Activated CD4-positive, alpha-beta T cell treated with anti-CD3 and anti-CD28 coated beads, Interleukin-2, amount 50 U/mL, for 4 hours (primary cell): ENCODE measurements at places on chromosomes 3 and 15.

GRCh38 chr15:44918136-44918535, 38.4 kb upstream of the TERB2 start:
- no peak for DNase-seq

GRCh38 chr3:117398141-117398899, 688.7 kb downstream of the TUSC7 start:
- DNase-seq, result no peak

- no peak for DNase-seq
These were observed 47.4 kb downstream of the GPR171 start for GRCh38 chr3:151155409-151156128.

- peak; percentile 8 for DNase-seq
These were observed 3.5 kb downstream of the HDC start for GRCh38 chr15:50261981-50262380.

GRCh38 chr3:67044295-67044694, 46.2 kb downstream of the KBTBD8 start:
- DNase-seq, result no peak

DNA sequence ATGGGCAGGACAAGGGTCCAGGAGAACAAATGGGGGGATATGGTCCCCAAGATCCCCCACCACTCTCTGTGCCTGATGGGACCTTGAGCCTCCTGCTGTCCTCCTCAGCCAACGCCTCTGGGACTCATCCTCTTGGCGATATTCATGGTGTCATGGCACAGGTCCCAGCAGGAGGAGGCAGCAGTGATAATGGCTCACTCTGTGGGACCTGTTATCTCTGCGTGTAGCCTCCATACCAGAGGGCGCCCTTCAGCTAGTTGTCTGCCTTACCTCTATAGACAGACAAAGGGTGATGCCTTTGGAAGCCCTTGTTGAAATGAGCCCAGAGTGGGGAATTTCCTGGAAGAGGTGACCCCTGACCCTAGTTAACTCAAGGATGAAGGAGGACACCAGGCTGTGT, 7.4 kb downstream of the ZBTB47 start:
- DNase-seq, result no peak

DNA sequence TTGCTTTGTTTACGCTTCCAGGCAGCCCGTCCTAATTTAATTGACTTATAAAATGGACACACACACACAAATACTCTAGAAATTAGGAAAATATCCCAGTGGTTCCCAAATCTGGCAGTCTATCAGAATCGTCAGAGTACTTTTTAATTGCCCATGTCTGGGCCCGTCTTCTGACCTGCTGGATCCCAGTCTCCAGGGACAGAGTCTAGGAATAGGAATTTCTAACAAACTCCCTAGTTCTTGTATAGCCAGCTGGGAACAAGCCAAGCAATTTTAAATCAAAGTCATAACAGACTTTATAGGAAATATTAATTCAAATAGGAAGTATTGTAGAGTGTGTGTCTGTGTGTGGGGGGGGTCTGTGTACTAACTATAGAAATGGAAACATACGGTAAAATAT, 33.4 kb downstream of the LDHAL6B start:
- DNase-seq, result no peak

DNA sequence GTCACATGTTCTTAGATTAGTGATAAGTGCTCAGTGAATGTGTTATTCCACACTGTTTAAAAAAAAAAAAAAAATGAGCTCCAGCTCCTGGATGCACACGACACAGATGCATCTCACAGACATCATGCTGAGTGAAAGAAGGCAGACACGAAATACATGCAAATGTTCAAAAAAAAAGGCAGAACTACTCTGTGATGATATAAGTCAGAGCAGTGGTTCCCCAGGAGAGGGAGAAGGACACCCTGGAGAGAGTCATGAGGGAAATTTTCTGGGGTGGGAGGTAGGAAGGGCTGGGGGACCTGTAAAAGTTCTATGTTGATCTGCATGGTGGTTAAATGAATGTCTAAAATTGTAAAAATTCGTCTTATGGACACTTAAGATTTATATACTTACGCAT, 4.3 kb downstream of the CSRNP1 start:
- no peak for DNase-seq

GRCh38 chr3:185409957-185410356, 47.0 kb downstream of the MAP3K13 start:
- DNase-seq, result no peak

GRCh38 chr3:81742581-81742980, 18.9 kb downstream of the GBE1 start:
- no peak for DNase-seq

DNA sequence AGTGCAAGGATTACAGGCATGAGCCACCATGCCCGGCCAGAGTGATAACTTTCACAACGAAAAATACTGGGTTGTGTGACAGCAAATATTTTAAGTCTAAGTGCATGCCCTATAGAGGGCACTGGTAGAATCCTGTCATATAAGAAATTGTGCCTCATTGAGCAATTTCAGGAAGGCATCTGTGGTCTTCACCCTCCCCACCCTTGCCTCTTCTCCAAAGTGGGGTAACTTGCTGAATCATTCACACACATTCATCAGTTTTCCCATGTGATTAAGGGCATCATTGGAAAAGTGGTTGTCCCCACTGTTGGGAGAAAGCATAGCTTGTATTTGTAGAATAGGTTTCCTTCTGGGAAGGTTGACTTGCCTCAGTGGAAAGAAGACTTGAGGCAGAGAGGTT, 9.2 kb downstream of the MITF start:
- DNase-seq, result no peak

DNA sequence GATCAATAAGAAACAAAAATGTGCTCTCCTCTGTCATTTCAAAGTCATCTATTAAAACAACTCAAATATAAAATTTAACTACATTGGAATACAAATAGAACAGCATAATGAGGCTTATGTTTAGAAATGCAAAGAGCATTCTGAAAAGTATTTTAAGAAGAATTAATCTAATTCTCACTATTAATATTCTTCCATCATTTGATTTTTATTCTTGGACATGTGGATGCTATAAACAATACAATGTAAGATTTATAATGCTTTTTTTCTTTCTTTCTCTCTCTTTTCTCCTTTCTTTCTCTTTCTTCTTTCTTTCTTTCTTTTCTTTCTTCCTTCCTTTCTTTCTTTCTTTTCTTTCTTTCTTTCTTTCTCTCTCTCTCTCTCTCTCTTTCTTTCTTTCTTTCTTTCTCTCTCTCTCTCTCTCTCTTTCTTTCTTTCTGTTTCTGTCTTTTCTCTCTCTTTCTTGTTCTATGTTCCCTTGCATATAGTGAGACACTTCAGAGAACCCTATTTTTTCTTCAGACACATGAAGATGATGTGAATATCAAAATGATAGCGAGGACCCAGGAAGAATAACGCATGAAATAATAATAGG, 32.6 kb upstream of the MEIS2 start:
- no peak for DNase-seq

- no peak for DNase-seq
These were observed 113.7 kb upstream of the AADACL2 start for GRCh38 chr3:151620071-151620470.

GRCh38 chr3:57151021-57151449, 14.1 kb downstream of the IL17RD start:
- DNase-seq, result no peak

DNA sequence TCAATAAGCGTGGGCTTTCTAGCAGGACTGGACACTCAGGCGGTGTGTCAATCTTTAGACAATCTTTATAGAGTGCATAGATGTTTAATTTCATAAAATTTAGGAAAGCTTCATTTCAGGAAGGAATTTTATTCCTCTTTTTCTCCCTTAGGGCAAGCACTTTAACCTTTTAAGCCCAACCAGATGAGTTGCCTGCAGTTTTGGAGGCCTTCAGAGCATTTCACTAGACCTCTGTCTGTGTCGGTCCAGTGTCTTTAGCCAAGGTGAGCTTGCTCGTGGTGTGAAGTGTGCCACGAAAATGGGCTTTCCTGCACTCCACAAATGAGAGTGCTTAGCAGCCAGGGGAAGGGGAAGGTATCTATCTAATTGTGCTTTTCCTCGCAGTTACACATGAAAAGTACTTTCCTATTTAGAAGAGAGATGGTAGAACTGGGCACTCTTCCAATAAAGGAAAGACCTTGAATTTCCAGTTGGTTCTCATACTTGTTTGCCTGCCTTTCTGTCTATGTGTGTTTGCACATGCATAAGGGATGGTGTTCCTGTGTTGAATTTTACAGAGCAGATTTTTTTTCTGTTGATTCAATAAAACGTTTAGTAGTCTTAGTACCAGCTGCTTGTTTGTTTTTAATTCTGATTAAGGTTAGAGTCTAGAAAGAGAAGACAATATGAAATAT, 53.6 kb downstream of the FEZF2 start:
- no peak for DNase-seq

DNA sequence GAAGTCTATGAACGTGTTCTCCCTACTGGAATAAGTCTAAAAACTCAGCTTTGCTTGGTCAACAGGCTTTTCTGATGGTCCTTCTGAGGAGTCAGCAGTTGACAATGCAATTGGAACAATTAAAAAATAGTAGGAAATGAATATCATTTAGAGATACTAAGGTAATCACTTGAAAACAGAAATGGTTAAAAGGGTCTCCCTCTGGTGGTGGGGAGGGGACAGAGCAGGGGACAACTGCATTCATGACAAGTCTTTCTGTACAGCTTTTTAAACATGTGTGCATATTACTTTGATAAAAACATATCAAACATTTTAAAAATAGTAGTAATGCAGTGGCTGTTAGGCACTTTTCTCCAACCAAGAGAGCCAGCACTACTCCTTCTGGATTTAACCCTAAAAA, 119.9 kb upstream of the FHIT start:
- no peak for DNase-seq

DNA sequence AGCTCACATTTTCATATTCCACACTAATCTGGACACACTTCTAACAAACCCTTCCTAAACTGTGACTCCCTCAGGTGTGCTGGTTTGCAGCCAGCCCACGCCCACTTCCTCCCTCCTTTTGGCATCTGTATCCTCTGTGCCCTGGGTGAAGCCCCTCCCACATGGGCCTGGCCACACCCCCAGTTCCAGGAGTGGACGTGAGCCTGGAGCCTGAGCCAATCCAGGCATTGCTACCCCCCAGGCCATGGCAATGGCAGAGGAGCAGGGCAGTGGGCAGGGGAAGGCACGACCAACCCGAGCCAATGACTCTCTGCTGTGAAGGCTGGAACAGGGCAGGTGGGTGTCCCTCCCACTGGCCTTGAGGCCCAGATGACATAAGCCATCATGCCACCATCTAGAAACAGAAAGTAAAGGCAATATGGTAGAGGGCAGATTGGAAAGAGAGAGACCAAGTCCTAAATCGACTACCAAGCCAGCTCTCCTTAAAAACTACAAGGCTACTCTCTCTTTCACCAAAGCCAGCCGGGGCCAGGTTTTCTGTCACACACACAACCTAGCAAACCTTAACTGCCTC, 18.6 kb downstream of the FAM174B start:
- DNase-seq, result no peak

- DNase-seq, result no peak
These were observed 42.9 kb downstream of the RFTN1 start for GRCh38 chr3:16470590-16470989.

- no peak for DNase-seq
These were observed 521.9 kb upstream of the PROK2 start for GRCh38 chr3:72306800-72307341.

DNA sequence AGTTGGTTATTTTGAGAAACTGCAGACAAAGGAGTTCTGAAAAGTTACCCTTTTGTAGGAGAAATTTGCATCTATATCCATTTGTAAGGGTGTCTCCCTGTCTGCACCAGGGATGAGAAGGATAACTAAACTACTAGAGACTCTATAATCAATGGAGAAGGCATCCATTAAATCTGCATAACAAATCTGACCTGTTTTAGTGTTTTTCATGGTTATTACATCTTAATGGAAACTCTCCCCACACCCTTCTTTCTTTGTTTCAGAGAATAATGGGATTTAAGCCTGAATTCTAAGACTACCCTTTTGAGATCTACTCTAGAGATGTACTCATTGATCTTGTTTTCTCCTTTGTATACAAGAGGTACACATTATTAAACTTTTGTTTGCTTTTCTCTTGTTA, 82.0 kb upstream of the DAZL start:
- DNase-seq, result no peak

DNA sequence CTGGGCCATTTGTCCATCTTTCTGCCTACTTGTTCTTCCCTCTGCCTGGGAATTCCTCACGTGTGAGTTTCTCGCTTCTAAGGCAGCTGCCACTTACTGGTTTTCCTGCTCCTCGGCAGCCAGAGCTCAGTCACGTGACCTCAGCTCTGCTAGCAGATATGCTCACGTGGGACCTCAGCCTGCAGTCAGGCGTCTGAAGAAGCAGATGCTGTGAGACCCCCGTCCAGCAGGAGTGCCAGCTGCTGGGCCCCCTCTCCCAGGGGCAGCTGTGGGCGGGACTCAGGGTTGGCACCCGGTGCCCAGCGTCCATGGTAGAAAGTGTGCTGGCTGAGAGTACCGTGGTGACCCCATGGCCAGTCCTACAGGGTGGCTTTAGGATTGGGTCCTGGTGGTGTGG, 161.3 kb upstream of the TLE3 start:
- peak; percentile 46 for DNase-seq

- DNase-seq, result no peak
These were observed 24.3 kb downstream of the PLEKHO2 start for GRCh38 chr15:64865998-64866520.

DNA sequence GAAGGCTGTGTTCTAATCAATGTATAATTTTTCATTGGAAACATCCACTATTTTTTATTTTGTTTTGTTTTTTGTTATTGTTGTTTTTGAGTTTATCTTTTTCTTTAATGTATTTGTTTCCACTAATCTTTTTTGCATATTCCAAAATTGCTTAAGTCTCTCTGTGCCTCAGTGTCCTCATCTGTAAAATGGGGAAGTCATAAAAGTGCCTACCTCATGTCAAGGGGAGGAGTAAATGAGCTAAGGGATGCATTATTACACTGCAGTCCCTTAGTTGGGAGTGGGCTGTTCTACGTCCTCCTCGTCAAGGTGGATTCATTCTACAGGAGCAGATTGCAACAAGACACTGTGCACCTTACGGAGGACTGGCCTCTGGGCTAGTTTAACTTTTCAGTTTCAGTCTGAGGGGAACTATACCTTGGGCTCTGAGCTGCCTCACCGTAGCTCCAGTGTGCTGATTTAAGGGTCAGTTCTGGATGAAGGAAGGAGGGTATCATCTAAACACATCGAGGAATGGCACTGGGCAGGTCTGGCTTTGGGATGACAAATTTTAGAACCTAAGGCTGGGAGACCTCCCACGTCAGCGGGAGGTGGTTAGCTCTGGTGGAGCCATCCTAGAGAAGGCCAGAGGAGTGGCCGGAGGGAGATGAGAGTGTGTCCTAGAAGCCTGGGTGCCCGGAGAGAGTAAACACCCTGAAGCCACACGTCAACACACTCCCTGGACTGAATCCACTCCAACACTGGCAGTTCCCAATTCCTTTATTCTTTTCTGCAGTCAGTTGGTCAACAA, 5.1 kb upstream of the SRP14 start:
- no peak for DNase-seq

DNA sequence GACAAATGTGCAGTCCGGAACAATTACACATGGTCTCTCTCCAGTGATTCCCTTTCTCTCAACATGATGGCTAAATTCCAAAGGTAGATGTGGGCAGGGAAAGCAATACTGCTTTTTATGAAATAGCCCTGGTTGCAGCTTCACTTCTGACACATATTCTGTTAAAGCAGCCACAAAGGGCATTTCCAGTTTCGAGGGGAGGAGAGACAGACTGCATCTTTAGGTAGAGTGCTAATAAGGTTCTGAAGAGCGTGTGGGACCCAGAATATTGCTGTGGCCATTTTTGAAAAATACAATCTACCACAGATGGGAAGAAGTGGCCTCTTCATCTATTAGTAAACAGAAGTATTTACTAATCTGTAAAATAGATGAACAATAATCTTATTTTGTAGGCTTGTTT, 139.3 kb upstream of the PEX5L start:
- DNase-seq, result no peak

- no peak for DNase-seq
These were observed 77.1 kb downstream of the PDZRN3 start for GRCh38 chr3:73547427-73548248.

- no peak for DNase-seq
These were observed 482.6 kb upstream of the TPRG1 start for GRCh38 chr3:188689101-188689574.
